ENCODE measurements at places on chromosomes 11 and 22.

DNA sequence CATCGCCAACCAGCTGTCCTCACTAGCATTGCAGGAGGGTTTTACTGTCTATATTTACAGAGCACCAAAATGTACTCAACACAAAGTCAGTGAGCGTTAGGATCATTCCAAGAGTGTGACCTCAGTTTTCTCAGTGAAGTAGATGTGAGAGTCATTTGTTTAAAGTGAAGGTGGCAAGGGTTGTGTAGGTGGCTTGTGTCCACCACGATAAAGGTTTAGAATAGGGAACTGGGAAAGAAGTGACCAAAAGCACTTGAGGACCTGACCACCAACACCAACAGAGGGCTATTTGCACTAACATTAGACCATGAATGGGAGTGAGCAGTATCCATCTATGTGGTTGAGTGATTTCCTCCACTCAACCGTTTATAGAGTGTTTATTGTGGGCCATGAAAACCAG, 152.5 kb upstream of the POU2AF2 start:
- no peak for DNase-seq

DNA sequence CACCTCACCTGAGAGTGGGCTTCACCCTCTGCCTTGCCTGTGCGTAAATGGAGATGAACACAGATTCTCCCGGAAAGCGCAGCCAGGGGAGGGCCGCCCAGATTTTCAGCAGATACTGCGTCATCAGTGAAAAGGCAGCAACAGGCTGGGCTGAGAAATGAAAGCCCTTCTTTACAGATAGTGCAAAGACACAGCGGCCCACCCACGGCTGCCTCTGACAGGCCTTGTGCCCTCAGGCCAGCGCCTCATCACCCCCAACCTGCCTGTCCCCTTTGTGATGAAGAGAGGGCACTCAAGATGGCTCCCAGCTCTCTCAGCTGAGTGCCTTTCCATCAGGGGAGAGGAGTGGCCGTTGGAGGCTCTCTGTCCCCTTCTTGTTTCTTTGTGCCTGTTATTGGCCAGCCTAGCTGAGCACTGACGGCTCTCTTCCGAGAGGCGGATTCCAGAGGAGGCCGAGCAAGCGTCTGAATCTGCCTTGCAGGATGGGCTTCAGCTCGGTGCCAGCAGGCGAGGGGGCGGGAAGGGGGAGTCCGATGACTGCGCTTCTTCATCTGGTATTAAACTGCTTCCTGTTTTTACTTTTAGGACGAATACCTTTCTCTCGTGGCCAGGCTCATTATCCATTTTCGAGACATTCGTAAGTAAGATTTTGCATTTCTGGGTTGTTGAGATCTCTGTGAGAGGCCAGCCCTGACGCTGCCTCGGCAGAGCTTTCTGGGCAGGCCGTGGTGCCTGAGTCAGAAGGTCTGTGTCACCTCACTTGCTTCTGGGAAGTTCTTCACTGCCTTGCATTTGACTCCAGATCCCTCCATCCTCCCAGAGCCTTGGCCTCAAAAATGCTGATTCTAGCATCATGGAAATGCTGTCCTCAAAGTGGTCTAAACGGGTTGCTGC, 43.7 kb downstream of the MED15 start:
- no peak for DNase-seq

- DNase-seq: no peak
Measured at GRCh38 chr11:6298605-6299004, 21.7 kb downstream of the CAVIN3 start.

DNA sequence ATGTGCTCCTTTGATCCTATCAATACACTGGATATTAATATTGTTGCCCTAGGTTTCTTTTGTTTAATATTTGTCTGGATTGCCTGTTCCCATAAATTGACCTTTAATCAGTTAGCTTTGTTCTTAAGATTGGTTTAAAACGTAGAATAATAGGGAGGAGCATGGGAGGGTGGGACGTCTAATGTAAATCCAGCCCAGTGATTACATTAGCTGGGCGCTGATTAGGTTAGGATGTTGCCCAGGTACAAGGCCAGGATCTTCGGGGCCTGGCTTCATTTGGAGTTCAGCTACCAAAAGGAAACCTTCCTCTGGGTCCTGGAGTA, at the start of gene SRSF8:
TSS of gene SRSF8 (plus strand) at position 204 of the 323 bp plus-strand sequence. CDS start 308 bp downstream, outside the sequence.
- DNase-seq: no peak

- DNase-seq: no peak
Measured at GRCh38 chr11:74570266-74571061, 21.9 kb upstream of the POLD3 start.

DNA sequence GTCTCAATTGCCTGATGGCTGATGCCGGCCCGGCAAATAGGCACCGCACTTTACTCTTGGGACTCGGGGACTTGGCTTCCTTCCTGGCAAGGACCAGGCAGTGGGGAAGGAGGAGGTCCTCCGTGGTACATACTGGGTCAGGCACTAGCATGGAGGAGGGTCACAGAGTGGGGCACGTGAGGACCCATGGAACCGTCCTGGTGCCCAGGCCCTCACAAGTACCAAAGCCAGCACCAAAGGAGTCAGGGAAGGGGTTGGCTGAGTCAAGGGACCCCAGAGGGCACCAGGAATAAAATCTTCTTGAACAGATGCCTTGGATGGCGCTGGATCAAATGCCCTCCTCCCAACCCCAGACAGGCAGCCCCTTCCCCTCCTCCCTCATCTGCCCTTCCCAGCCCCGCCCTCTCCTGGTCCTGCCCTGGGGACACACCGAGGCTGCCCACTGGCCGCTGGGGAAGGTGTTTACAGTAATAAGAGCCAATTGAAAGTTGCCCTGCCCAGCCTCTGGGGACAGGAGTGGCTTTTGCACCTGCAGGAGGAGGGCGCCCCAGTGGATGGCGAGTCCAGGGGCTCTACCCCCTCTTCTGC, 5.6 kb upstream of the CARNS1 start:
- DNase-seq: no peak

GRCh38 chr11:69167130-69167915, 11.6 kb downstream of the SMIM38 start:
- DNase-seq: no peak

DNA sequence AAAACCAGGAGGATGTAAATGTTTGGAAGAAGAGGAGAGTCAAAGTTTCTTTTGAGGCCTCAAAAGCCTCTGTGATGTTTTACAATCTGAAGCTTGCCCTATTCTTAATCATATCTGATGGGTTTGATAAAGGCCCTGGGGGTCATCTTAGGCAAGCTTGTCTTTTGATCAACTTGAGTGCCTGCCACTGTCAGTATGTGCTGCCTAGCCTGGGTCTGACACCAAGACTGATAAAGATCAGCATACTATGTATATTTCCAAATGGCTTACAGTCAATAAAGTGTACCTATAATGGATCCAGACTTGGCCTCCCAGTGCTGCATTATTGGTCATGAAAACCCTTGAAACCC, 12.7 kb downstream of the EHF start:
- DNase-seq: no peak

DNA sequence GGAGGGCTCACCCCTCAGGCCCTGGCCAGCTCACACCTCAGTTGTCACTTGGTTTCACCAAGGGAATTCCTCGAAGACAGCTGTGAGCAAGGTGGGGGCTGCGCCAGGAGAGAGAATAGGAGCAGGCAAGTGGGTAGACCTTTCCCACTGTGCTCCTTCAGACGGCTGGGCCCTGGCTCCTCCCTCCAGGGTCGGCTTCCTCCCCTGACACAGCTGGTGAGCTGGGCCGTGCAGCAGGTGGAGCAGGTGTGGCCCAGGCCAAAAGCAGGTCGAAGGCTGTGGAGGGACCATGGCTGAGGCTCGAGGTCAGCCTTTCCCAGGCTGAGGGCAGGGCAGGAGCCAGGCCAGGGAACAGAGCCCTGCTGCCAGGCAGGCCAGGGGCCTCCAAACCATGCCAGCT, 12.5 kb upstream of the MYRF start:
- no peak for DNase-seq

GRCh38 chr22:21972293-21972779, 10.3 kb downstream of the TOP3B start:
- no peak for DNase-seq

DNA sequence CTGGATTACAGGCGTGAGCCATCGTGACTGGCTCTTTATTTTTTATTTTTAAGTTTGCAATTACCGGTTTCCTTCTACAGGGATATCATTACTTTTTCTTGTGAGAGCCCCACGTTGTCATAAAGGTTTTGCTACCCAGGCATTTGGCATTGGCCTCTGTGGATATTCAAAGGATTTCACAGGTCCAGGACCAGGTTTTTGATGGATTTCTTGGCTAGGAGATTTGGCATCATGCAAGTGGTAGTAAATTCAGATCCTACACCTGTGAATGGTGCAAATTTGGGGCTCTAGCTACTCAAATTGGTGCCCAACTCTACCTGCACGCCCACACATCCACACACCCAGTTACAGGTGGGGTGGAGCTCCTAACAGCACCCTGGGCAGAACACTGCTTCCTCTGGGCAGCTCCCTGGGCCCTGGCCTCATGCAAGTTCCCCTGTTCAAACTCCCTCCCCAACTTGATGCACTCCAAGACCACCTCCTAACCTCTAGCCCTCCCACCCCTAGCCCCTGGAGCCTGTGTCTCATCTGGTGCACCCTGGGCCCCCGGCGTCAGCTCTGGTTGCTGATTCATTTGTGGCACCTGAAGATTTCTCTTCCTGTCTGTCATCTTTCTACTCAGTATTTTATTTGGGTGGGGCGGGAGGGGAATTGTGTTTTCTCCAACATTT, 9.3 kb upstream of the MRGPRD start:
- DNase-seq: no peak

DNA sequence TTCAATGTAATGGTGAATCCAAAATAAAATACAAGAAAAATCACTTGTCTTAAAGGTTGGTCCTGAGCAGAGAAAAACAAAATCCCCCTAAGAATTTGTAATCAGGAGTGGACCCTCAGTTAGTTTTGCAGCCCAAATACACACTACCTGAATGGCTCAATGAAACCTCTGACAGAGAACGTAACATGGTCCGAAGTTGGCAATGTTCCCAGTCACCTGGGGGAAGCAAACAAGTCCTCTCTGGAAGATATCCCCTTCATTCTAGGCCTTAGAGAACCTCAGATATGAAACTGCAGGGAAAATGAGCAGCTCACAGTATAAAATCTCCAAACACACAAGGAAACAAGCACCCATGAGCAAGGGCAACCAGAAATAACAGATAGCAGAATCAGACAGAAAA, 58.2 kb downstream of the MORC2 start:
- no peak for DNase-seq

Measured in stimulated activated CD8-positive, alpha-beta memory T cell treated with anti-CD3 and anti-CD28 coated beads, Interleukin-4, amount 100 ng/mL, for 1 hour (primary cell).